ENCODE measurements at places on chromosomes 1 and 21.

DNA sequence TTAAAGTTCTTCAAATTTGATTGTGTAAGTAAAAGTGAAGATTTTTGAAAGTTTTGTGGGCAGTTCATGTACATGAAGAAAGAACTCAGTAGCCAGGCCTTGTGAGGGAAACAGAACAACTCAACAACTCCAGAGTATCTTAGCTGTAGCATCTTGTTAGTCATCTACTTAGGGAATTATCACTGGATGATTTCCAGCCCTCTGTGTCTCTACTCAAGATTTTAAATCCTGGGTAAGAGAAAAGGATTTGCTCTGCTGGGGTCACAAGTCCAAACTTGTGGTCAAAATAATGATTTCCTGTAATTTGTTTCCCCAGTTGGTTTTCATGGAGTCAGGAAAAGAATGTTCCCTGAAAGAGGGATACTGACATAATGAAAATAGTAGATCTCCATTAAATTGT, 8.2 kb downstream of the OR10T2 start:
- no peak for DNase-seq

- DNase-seq: peak; percentile 92
Measured at GRCh38 chr1:26723013-26723991, 27.5 kb downstream of the ARID1A start.

- DNase-seq: no peak
Measured at GRCh38 chr1:15020943-15021745, 132.4 kb upstream of the TMEM51 start.

GRCh38 chr1:47483651-47484050, 45.8 kb downstream of the FOXD2 start:
- no peak for DNase-seq

- no peak for DNase-seq
Measured at GRCh38 chr1:94989911-94990473, 63.1 kb upstream of the CNN3 start.

GRCh38 chr1:218468711-218469110, 123.6 kb downstream of the TGFB2 start:
- DNase-seq: no peak

DNA sequence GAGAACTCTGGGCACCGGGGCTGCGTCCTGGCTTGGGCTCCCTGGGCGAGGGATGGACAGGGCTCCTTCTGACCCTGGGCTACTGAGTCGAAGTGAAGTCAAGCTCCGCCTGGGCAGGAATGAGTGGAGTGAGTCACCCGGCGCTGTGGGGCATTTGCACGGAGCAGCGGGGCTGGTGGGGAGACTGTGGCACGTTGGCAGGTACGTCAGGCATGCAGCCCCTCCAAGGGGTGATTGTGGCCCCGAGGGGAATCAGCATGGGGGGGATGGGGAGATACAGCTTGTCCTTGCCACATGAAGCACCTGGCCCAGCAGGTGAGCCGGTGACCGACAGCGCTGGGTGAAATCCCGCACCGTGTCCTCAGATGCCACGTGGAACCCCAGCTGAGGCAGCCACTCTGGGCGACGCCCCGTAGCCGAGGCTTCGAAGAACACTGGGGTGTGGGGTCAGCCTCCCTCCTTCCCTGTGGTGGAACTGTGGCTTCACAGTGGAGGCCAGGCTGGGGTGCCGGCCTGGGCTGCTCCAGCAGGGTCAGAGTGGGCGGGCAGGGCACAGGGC, 62.3 kb downstream of the COL18A1 start:
- DNase-seq: no peak

GRCh38 chr1:87279536-87279875, 49.2 kb upstream of the LMO4 start:
- DNase-seq: no peak

- DNase-seq: no peak
Measured at GRCh38 chr1:96962751-96963211, 241.2 kb downstream of the PTBP2 start.

DNA sequence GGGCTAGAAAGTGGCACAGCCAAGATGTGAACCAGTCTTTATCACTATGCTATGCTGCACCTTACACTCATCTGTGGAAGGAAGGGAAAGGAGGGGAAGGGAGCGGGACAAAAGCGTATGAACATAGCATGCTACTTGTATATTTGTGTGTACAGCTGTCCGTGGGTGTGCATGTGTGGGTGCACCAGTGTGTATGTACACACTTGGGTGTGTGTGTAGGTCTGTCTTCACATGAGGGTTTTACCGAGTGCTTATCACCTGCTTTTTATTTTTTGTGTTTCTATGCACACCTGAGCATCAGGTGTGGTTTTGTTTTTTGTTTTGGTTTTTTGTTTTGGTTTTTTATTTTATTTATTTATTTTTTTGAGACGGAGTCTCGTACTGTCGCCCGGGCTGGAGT, 255.7 kb downstream of the RRAGC start:
- no peak for DNase-seq

DNA sequence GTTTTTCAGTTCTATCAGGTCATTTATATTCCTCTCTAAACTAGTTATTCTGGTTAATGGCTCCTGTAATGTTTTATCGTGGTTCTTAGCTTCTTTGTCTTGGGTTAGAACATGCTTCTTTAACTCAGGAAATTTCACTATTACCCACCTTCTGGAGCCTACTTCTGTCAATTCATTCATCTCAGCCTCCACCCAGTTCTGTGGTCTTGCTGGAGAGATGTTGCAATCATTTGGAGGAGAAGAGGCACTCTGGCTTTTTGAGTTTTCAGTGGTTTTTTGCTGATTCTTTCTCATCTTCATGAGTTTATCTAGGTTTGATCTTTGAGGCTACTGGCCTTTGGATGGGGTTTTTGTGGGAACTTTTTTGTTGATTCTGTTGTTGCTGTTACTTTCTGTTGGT, 213.0 kb downstream of the BRINP2 start:
- DNase-seq: no peak

DNA sequence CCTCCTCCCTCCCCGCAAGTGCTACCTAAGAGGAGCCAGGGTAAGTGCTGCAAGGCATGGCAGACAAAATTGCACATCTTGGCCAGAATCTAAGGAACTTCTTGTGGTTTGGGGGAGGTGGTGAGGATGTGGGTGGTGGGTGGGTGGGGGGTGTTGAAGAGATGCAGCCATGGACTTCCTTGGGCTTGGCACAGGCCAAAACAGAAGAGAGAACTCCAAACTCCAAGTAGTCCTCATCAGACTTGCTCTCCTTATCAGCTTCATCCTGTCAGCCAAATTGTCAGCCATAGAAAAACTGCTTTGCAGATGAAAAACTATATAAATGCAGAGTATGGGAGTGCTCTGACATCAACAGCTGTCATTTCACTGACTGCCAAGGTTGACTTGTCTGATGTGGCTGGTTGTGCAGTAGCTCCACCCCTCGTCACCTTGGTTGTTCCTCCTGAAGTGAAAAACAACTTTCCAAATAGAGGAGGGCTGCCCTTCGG, 7.1 kb downstream of the AMIGO1 start:
- DNase-seq: no peak

DNA sequence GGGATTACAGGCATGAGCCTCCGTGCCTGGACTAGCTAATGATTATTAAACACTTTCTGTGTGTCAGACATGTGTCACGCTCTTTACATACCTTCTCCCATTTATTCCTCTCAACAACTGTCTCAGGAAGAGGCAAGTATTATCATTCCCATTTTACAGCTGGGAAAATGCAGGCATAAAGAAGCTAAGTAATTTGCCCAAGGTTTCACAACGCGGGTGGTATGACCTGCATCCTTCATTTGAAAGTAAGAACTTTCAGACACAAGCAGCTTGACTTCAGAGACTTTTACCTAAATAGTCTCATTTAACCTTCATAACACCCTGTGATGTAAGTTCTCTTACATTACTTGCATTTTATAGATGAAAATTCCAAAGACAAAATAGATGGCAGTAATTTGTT, 1.0 kb upstream of the ZSCAN20 start:
- DNase-seq: no peak

GRCh38 chr1:41633764-41634163, 149.3 kb upstream of the EDN2 start:
- DNase-seq: no peak

- DNase-seq: no peak
Measured at GRCh38 chr1:187091666-187092065, 262.9 kb downstream of the PLA2G4A start.

- no peak for DNase-seq
Measured at GRCh38 chr1:198986036-198986435, 347.2 kb downstream of the PTPRC start.

DNA sequence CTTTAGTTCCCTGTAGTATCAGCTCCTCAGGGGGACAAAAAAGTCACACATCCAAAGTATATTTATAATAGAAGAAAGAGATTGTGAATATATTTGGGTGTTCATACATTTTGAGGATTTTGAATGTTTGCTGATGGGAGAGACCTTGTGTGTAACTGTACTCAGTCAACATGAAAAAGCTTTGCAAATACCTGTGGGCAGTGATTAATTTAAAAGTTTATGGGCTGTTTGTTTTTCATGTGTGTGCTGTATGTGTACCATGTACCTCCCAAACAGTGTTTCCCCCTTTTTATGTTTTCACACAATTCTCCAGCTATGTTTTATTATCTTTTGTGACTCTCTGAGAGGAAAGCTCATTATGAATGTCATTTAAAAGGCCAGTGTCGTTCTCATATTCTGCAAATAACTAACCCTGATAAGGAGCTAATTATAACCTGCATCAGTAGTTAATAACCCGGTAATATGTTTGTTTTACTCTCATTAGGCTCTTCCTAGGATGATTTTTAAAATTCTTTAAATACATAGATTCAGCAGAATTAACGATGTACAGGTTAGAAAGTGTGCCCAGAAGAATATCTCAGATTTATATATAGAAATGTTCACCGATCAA, 271.5 kb downstream of the NFIA start:
- no peak for DNase-seq

- no peak for DNase-seq
Measured at GRCh38 chr1:85322655-85323054, 46.2 kb upstream of the BCL10 start.

GRCh38 chr1:63915121-63915520, 141.3 kb downstream of the ROR1 start:
- DNase-seq: peak; percentile 32

DNA sequence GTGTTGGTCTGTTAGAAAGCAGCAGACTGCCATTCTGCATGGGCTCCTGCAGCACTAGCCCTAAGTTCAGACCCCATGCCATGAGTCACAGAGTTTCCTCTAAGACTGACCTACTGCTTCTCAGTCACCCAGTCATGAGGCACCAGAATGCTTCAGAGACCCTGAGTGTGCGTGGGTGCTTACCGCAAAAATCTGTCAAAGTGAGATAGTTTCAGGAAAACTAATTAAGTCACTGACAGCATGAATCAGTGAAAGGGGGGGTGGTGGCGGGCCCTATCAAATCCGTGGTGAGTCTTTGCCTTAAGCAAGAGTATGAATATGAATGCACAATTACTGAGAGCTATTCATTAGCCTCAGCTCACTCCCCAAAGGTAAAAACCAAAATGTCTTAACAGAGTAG, 98.1 kb downstream of the KCTD3 start:
- peak; percentile 49 for DNase-seq

DNA sequence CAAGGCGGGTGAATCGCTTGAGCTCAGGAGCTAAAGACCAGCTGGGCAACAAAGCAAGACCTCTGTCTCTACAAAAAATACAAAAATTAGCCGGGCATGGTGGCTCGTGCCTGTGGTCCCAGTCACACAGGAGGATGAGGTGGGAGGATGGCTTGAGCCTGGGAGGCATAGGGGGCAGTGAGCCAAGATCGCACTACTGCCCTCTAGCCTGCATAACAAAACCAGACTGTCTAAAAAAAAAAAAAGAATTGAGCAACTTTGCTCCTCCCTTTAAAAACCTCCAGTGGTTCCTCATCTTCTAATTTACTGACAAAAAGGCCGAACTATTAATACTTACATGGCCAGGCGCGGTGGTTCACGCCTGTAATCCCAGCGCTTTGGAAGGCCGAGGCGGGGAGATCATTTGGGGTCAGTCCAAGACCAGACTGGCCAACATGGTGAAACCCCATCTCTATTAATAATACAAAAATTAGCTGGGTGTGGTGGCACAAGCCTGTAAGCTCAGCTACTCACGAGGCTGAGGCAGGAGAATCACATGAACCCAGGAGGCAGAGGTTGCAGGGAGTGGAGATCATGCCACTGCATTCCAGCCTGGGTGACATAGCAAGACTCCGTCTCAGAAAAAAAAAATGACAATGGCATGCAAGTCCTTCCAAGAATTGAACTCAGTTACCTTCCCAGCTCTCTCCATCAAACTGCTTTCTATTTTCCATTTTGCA, 4.4 kb downstream of the ACBD3 start:
- peak; percentile 30 for DNase-seq
